GM12865 (cell line): ENCODE measurements at places on chromosomes 2 and 18.

DNA sequence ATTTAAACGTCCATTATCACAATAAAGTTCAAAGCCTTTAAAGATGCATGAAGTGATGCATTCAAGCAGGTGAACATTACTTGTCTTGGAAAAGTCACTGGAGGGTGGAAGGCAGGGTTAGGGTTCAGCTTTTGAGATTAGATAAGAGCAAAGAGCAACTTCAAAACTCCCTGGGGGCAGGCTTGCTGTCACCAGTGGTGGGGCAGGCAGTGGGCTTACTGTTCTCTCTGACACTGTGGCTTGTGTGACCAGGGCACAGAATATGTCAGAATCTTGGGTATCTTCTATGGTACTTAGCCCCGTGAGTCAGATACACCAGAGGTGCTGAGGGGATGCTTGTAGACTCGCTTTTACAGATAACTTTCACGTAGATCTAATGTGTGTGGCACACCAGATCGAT is 52.8 kb downstream of the WIPF1 start:
- no peak for DNase-seq

- DNase-seq, result no peak
These were observed 152.9 kb upstream of the SESTD1 start for GRCh38 chr2:179417436-179417949.

DNA sequence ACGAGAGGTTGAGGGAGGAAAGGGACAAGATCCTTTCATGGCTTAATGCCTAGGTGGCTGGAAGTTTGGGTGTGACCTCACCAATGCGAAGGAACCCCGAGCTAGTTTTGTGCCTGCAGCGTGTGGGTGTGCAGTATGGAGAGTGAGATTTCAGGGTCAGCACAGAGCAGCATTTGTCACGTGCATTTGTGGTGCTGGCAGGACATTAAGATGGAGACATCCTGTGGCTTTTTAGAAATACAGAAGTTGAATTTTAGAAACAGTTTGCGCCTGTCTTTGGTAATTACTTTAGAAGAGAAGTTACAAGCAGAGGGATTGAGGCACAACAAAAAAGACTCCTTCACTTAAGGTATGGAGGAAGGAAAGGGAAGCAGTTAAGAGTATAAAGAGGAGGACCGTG is 258.2 kb upstream of the THUMPD2 start:
- no peak for DNase-seq

DNA sequence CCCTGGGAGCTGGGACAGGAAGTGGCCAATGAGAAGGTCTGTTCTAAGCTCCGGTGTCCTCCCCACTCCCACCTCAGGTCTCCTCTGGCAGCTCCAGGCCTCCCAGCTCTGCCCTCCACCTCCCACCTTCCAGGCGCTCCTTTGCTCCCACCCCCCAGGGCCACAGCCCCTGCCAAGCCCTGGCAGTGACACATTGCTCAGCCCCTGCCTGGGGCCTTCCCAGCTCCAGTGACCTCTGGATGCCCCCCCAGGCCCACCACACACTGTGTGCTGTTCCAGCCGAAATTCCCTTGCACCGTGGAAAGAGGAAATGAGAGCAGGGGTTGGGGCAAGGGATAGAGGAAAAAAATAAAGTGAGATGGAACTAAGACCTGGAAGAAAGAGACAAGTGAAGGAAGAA is 289.6 kb downstream of the CYP26B1 start:
- DNase-seq, result no peak

DNA sequence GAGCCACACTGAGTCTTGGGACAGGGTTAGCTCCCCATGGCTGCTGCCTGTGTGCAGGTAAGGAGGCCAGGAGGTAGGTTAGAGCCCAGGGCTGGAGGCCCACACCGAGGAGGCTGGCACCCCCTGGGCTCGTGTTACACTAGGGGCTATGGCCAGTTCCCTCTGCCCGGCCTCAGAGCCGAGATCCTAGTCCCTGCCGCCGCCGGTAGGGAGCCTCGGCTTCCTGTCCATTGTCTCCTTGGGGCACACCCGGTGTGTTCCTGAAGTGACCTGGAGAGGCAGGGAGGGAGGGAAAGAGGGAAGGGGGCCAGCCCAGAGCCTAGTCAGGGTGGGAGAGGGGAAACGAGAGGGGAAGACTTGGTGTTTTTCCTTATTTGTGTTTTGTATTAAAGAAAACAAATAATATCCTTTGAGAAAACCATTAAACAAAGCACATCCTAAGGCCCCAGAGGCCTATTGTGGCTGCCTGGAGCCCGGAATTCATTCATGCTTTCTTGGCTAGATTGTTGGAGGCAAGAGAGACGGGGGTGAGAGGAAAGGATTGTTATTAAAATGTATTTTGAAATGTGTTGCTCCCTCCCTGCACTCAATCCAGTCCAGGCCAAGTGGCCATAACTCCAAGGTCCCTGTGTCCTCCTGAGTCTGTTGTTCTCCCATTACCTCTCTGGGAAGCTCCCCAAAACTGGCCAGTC is 170.7 kb downstream of the CTIF start:
- no peak for DNase-seq

GRCh38 chr2:234335661-234336228 is 161.1 kb downstream of the ARL4C start:
- no peak for DNase-seq

DNA sequence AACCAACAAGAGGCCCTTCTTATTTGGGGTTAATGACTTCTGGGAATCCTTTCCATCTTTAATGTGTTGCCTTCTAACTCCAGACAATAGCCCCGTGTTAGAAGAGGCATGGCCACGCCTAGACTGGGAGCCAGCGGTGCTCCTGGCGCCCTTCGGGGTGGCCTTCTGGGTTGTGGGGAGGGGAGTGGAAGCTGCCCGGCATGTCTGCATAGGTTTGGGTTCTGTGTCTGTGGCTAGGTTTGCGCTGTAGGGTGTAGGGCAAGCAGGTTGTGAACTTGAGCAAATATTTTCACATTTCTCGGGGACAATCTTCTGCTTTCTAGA is 40.4 kb downstream of the CELF4 start:
- no peak for DNase-seq

- no peak for DNase-seq
These were observed 364.6 kb downstream of the LRP1B start for GRCh38 chr2:141766225-141766624.

DNA sequence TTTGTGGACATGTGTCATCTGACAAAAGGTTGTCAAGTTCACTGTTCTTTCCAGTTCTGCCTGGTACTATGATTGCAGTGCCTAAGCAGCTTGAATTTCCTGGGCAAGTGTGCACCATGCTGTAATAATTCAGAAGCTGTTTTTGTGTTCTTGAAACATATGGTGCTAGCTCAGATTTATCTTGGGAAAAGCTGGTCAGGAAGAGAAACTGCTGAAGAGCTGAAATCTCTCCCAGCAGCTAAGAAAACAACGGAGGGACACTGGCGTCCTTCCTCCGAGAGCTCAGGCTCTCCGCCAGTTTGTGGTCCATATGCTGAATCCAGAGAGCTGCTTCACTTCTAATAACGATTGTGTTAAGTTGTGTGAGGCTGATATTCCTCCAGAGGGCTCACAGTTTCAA is 642.0 kb downstream of the DPP10 start:
- DNase-seq, result no peak
